ENCODE measurements at places on chromosomes 1 and 21.

DNA sequence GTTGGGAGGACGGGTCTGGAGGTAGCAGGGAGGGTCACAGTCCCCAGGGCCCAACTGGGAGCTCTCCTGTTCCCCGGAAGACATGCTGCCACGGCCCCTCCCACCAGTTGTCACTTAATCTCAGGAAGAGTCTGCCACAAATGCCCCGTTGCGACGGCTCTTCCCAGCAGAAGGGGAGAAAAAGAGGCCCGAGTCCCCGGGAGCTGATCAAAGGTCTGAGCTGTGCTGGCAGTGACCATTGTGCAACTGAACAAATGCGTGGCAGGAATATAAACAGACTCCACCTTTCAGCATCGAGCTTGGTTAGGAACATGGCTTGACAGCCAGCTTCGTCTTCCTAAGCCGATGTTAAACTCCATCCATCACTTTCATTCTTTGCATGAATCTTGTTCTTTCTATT is 27.8 kb upstream of the ZBTB21 start:
- no peak for DNase-seq

GRCh38 chr1:185603158-185603557 is 131.0 kb upstream of the HMCN1 start:
- no peak for DNase-seq

DNA sequence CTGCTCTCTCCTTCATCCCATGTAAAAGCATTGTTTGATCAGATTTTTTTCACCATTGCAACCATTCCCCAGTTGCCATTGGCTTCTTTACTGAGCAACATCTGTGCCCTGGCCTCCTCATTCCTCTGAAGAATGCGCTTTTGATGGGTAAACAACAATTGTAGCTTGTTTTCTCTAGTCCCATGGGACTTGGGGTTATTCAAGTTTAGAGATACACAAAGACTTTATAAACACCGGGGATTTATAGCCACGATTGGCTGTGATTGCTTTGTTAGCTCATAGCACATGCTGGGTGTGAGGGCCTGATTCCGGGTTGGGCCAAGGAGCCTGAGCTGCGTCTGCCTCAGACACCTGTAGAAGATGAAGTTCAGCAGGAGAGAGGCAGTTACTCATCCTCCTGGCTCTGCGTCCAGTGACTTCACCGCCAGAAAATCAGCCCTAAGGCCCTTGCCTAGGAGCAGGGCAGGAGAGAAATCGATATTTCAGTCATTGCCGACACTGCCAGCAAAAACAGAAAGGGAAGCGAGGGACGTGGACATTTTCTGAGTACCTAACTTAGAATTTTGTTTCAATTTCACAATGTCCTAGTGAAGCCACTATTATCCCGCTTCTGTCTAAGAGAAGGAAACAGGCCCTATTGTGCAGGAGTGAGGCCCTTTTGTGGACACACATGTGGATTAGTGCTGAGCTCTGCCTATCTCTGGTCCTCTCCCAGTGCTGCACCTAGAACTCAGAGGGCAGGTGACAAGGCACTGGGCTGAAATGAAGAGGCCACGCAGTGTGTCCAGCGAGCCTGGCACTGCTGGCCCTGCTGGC is 159.8 kb upstream of the USP24 start:
- DNase-seq: no peak

- DNase-seq: no peak
Measured at GRCh38 chr1:163171826-163172225, 30.9 kb downstream of the RGS5 start.

- no peak for DNase-seq
Measured at GRCh38 chr1:206471415-206471801, 1.1 kb downstream of the IKBKE start.

GRCh38 chr1:26500488-26501175 is 28.4 kb downstream of the HMGN2 start:
- peak; percentile 87 for DNase-seq

DNA sequence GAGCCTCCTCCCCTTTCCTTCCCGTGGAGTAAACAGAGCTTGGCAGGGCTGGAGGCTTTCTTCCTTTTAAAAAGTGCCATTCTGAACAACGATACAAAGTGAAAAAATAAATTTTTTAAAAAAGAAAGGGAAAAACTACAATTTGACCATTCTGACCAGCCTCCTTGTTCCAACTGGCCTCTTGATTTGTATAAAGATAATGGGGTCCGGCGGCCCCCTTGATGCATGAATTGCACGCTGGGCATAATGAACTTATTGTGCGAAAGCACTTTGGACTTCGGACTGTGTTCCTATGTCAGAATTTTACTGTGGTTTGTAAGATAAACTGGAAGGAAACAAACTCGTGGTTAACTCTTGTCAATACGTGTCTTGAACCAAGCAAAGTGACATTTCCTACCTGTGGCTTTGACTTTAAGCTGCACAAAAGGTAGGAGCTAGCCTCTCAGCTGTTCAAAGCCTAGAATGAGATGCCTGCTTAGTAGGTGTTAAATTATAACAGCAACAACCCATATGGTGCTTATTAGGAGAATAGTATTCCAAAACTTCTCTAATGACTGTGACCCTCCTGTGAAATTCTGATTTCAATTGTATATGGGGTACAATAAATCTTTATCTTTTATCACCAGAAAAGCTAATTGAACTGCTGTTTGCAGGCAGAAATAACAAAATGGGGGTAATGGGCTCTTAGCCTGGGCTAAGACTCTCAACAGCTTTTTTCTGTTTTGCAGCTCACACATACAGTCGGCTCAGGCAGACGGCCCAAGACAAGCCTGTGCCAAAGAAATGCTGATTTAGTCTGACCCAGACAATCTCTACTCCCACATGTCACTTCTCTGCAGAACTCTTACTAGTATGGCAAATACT is 9.3 kb downstream of the IRF2BP2 start:
- DNase-seq: no peak

DNA sequence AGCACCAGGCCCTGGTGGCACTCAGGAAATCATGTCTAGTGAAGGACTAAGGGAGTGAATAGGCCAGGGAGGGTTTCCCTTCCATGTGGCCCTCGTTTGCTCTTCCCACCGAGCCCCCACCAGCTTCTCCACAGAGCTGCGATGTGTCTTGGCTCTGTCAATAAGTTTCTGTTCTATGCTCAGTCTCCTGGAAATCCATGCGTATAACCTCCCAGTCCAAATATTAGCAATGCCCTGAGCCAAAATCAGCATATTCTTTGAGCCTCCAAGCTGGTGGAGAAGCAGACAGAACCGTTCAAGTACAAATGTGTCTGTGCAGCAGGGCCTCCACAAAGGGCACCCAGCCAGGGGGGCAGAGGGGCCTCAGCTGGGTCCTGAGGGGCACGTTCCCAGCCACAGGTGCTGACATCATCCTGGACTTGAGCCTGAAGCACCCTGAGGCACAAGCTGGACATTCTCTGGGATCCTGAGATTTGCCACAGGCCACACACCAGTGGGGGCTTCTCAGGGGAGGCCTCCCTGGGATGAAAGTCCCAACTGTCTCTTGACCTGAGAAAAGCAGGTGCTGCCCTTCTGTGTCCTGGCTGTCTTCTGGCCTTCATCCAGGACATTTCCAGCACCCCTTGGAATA is 350.5 kb upstream of the VAMP3 start:
- no peak for DNase-seq

DNA sequence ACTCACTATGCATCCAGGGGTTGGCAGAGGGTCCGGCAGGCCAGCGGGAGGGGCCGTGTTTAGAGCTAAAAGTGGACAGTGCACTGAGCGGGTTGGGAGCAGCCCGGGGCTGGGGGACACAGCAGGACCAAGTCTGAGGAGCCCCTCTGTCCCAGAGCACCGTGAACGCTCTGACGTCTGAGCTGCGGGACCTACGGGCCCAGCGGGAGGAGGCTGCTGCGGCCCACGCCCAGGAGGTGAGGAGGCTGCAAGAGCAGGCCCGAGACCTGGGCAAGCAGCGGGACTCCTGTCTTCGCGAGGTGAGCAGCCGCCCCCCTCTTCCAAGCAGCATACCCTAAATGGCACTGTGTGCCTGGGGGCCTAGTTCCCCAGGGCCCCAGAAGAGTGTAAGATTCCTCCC is 25.8 kb downstream of the MFAP2 start:
- DNase-seq: no peak
